ENCODE measurements at places on chromosomes 1 and 21. TPM values are rescaled to one million over a fixed set of nuclear protein-coding genes. Genes with fewer than 3 reads are reported as not detected.

Gene DPT
- 54.1 TPM for total RNA-seq

Gene XKR8
- 3.9 TPM for total RNA-seq

Gene KPRP
- total RNA-seq, result not detected

Gene FAM72B
- total RNA-seq, result 3.7 TPM

Gene ORC1
- total RNA-seq, result 3.1 TPM

Gene KRTAP10-10
- not detected for total RNA-seq

Gene SLC2A1
- 1,089 TPM for total RNA-seq

Gene SERPINC1
- not detected for total RNA-seq

Gene RYR2
- total RNA-seq, result 7.6 TPM

Gene S100A1
- 3.5 TPM for total RNA-seq

Gene RAB7B
- 5.3 TPM for total RNA-seq

Gene GJA5
- total RNA-seq, result 13.3 TPM

Data from camera-type eye (tissue), 1 donor.